NCI-H1694 treated with DMSO at 0.1 percent for 48 hours (cell line): ENCODE measurements at places on chromosomes 3 and 15.
A peak's percentile ranks its signal among the peaks of the same experiment; 100 is the strongest.

DNA sequence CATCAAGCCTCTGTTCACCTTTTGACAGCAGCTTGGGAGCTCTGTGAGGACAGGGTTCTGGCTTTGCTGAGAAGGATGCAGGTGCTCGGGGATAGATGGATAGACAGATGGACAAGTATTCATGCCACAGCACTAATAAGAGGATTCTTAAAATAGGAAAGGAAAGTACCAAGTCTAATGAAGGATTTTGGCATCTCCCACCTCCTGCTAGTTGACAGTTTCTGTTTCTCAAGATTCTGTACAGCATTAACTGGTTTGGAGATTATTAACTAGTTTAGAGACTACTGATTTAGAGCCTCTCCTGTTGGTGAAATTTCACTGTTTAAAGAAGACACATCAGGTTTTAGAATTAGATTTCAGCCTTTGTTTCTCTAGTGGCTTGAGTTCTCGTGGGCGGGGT is 152.3 kb downstream of the CACNA1D start:
- DNase-seq, result no peak

GRCh38 chr3:147341727-147342126 is 64.6 kb downstream of the ZIC4 start:
- no peak for DNase-seq

GRCh38 chr15:95097361-95097760 is 866.0 kb downstream of the MCTP2 start:
- no peak for DNase-seq

DNA sequence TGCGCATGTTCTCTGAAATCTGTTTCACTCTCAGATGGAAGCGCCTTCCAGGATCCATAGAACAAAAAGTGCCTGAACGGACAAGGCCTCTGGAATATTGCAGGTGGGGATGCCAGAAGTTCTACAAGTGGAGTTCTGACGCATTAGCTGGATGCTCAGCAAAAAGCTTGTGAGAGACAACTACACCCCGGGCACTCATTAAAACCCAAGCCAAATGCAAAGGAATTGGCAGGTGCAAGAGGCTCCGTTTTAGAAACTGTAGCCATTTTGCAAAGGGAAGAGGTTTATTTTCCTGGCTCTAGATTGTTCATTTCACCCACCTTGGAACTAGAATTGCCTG is 35.2 kb upstream of the SLC24A5 start:
- no peak for DNase-seq

DNA sequence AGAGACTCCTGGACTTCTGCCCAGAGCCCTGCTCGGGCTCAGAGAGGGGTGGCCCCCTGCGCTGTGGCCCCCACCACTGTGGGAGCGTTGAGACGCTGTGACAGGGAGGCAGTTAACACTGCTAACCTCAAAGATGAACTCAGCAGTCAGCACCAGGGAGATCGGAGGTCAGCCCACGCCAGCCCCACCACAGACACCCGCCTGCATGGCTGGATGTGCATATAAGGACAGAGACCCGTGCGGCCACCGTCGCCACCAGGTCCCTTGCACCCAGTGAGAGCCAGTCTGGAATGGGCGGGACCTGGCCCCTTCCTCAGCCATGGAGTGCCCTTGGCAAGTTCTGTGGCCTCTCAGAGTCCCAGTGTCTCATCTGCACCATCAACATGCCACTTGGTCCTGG is 48.5 kb upstream of the FURIN start:
- DNase-seq, result no peak

DNA sequence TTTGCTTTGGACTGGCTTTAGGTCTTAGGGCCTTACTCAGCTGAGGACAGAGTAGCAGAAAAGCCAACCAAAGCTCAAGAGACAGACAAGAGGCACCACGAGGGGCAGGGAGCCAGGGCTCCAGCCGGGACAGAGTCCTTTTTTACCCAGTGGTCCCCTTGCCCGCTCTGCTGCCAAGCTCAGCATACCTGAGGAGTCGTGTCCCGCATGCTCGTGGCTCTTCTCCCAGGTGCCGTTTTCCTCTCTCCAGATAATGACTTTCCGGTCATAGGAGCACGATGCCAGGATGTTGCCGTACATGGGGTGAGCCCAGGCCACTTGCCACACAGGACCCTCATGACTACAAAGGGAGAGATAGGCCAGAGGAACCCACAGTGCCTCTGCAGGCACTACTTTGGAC is 8.5 kb downstream of the SEC13 start:
- DNase-seq, result no peak

DNA sequence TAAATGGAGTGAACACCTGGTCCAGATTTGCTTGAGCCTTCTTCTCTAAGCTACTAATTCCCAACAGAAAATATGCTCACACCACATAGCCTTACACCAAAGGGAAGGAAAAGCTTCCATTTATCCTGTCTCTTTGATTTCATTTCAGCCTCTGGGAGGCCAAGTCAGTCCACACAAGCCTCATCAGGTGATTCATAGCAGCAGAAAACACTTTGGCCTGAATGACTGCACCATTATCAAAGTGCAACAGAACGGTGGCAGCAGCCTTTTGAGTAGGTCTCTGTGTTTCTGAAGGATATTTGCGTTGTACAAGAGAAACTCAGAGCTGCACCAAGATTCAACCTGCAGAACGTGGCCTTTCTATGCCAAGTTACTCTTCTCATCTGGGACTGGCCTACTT is 46.6 kb upstream of the SNRK start:
- DNase-seq, result no peak

- no peak for DNase-seq
Measured at GRCh38 chr15:93987068-93987467, 244.3 kb upstream of the MCTP2 start.

- DNase-seq, result no peak
Measured at GRCh38 chr15:94744080-94744793, 512.9 kb downstream of the MCTP2 start.

DNA sequence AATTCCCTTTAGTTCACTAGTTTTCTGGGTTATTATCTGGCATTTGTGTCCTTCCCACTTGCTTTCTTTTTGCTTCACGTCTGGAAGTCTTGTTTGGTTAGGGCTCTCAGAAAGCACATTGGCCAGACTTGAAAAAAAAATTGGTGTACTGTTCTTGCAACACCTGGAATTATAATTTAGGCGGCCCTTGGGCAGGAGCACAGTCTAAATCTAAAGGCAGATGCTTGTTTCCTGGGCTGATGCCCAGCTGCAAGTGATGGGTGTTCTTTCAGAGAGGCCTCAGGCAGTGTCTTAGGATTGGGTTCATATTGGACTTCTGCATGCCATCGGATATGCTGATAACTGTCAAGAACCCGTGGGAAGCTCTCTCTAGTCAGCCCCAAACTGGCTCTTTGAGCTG is 521.5 kb downstream of the PDCD6IP start:
- no peak for DNase-seq

DNA sequence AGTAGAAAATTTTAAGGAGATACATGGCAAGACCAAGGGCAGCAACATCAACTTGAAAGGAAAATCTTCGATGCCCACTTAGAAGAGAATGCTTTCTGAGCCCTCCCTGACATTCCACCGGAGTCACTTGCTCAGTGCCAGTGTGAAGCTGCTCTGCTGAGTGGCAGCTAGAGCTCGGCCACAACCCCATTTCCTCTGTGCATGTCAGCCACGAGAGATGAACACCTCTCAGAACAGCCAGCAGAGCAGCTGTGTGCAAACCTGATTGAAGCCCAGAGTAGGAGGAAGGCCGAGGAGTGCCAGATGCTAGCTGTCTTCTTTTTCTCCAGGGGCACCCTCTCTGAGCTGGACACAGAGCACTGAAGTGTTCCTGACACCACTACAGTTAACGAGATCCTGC is 12.2 kb downstream of the TARS3 start:
- no peak for DNase-seq

- no peak for DNase-seq
Measured at GRCh38 chr15:42453826-42454225, 37.1 kb downstream of the ZNF106 start.

GRCh38 chr15:39595338-39596221 is 14.7 kb downstream of the THBS1 start:
- no peak for DNase-seq

DNA sequence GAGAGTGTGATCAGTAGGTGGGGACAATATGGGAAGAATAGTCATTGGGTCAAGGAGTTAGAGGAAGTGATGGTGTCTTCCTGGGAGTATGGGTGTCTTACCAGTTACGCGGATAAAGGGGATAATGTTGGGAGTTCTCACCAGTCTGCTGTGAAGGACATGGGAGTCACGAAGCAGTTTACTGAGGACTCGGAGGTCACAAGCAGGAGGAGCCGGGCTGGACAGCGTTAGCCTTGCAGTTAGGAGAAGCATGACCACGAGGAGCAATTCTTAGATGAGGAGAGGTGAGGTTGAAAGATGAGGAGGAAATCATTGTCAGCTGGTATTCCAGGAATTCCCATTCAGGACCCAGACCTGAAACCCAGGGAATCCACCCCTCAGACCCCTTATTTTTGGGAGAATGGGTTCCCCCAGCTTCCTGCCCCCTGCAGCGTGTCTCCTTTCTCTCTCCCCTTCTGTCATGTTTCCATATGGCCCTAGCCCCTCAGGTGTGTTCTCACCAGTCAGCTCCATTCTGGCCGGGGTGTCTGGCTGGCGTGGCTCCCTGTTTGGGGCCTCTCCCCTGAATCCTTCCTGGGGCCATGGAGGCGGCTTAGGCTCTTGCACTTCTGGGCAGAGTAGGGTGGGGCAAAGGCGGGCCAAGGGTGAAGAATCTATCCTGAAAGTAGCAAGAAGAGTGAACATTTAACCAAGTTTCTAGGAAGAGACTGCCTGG is 2.1 kb downstream of the THPO start:
- DNase-seq, result no peak

DNA sequence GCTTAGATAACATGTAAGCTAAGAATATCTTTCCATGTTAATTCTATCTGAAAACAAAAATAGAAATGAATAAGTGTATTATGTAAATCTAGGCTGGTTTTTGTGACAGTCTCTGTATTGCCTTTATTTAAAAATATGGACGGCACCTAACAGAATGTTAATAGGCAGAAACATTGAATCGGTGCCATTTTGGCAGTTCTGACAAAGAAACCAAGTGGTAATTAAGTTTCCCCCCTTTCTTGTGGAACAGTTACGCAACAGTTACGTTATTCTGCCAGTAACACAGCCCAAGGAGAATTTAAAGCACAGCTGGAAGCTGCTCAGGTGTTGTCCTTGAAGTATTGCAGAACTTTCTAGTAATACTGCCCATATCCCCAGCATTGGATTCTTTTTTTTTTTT is 21.5 kb downstream of the LARS2 start:
- DNase-seq, result no peak

DNA sequence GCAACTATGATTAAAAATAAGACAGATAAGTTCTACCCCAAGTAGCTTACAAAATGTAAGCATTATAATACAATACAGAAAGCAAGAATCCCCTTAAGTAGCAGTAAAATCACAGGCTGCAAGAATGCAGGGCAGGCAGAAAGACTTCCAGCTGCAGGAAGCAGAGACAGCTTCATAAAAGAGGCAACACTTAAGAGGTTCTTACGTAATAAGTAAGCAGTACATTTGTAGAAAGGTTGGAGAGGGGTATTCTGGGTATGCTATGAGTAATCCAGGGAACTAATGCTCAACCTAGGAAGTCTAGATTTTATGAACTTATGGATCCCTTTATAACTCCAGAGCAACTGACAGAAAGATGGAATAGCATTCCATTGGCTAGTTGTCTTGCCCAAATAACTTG is 151.6 kb downstream of the IL5RA start:
- no peak for DNase-seq

DNA sequence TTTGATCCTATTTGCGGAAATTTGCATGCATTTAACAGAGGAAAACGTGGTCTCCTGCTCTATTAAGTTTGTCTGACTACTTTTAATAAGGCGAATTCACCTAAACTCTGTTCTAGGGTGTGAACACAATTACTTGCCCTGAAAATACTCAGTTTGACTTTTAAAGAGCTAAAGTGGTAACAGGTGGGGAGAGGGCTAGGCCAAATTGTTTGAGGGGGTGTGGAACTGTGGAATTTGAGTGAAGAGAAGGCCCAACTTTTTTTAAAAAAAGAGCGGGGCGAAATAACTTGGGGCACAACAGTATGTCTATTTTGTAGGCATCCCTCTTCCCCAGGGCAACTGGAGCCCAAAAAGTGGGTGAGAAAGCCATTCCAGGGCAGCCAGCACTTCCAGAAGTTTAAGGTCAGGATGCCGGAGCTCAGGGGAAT is 580 bp upstream of the FXR1 start:
- no peak for DNase-seq

- no peak for DNase-seq
Measured at GRCh38 chr3:184801241-184801785, 10.7 kb upstream of the VPS8 start.

GRCh38 chr15:23642413-23643044 is 5.1 kb downstream of the MAGEL2 start:
- peak; percentile 6 for DNase-seq

DNA sequence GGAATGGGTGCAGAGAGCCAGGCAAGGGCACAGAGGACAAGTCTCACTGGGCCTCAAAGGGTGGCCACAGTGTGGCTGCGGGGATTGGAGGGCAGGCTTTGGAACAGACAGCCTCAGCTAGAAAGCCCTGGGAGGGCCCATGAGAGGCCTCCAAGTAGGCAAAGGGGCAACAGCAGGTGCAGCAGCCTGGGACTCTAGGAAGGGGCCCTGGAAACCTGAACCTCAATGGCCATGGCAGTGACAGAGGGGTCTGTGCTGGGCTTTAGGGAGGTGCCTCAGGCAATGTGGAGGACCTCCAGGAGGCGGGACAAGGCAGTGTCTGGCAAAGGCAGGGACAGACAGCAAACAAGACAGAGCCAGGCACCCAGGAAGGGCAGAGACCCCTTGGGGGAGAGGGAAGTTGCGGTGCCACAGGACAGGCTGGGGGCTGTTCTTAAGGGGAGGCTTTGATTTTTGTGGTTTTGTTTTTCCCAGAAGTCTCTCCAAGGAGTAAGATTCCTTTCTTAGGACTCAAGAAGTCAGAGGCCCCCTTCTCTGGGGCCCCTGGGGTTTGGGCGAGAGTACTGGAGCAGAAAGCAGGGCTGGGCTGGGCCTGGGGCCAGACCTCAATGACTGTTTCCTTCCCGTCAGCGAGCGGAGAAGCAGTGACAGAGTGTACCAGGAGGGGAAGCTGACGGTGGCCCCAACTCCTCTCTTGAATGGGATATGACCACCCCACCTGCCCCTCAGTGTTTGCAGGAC is 9.7 kb downstream of the STOML1 start:
- peak; percentile 8 for DNase-seq

GRCh38 chr15:38205526-38206272 is 46.9 kb upstream of the SPRED1 start:
- no peak for DNase-seq

DNA sequence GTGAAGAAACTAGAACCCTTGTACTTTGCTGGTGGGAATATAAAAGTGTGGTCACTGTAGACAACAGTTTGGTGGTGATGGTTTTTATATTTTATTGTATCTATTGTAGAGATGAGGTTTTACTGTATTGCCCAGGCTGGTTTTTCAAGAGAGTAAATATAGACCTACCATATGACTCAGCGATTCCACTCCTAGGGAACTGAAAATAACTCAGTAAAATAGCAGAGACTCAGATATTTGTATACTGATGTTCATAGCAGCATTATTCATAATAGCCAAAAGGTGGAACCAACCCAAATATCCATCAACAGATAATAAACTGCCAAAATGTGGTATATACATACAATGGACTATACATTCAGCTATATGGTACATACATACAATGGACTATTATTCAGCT is 68.8 kb upstream of the IL12A start:
- DNase-seq, result no peak
